Ovary (tissue), 10 donors: ENCODE measurements at places on chromosomes 4 and X. TPM values are rescaled to one million over a fixed set of nuclear protein-coding genes. Genes with fewer than 3 reads are reported as not detected.

DKK2 gene
- 0.60 TPM for total RNA-seq

POU3F4 gene
- 0.08 TPM for total RNA-seq

DTHD1 gene
- 0.99 TPM for total RNA-seq

ABCG2 gene
- 6.4 TPM for total RNA-seq

TMSB15A gene
- 2.7 TPM for total RNA-seq

SPATA4 gene
- not detected for total RNA-seq

F8 gene
- total RNA-seq = 15.5 TPM

- H3K4me1 ChIP-seq = no peaks in the 10 kb centered on the region
- no peaks in the 10 kb centered on the region for H3K36me3 ChIP-seq
- peak overlapping the region; percentile 74 for H3K4me3 ChIP-seq
- DNase-seq = peak; percentile 14
Observed at GRCh38 chrX:119236623-119237561, 807 bp downstream of the PGRMC1 start.

GRCh38 chr4:80463509-80463908 is 128.0 kb downstream of the CFAP299 start:
- H3K4me1 ChIP-seq = peaks cover 5% of the 10 kb centered on the region
- H3K27ac ChIP-seq = no peak overlapping the region
- no peak overlapping the region for H3K4me3 ChIP-seq
- H3K27me3 ChIP-seq = no peaks in the 10 kb centered on the region
- H3K36me3 ChIP-seq = no peaks in the 10 kb centered on the region

DNA sequence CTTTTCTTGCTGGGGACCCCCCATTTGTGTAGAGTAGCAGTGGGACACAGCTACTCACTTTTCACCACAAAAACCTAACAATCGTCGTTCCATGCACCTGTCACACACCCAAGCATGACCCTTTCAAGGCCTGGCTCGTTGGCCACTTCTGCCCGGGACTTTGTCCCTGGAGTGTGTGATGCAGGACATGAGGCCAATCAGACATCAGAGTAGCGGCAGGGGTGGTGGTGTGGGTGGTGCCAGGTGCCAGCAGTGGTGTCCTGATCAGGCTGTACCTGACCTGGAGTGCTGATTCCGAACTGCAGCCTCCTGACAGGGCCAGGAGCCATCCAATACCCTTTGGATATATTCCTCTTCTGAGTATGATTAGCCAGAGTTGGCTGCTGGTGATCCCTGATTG is 23.1 kb upstream of the PROM1 start:
- DNase-seq = no peak
- no peaks in the 10 kb centered on the region for H3K4me1 ChIP-seq
- no peak overlapping the region for H3K27ac ChIP-seq

DNA sequence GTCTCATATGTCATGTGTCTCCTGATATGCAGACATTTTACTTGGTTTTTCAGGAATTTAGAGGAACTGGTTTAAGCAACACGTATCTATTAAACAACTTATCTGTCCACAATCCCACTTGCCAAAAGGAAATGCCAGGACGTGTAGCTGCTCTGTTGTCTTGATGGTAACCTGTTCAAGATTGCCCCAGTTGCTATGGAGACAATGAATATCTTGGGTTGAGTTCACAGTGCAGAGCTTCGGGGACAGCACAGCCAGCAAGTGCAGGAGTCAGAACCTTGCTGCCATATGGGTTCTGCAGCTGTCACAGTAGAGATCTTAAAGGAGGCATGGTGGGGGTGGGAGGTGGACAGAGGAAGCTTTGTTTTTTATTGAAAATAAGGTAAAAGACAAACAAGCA is 28.7 kb upstream of the FAM9B start:
- no peak for DNase-seq
- no peaks in the 10 kb centered on the region for H3K27me3 ChIP-seq
- H3K4me3 ChIP-seq = no peak overlapping the region

DNA sequence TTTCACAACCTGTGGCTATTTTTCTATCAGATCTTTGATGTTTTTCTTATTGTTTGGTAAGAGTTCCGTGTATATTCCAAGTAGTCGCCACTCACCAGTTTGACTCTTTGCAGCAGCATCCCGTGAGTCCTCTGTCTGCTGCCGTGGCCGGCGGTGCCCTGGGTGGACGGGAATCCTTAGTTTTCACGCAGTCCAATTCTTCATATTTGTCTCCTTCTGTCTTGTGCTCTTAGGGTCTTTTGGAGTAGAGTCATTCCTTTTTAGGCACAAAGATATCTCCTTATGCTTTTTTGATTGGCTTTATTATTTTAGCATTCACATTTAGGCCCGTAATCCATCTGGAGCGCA is 94.9 kb upstream of the MSX1 start:
- no peak overlapping the region for H3K27ac ChIP-seq
- no peak for DNase-seq
- no peaks in the 10 kb centered on the region for H3K4me1 ChIP-seq
- H3K36me3 ChIP-seq = no peaks in the 10 kb centered on the region
- H3K27me3 ChIP-seq = no peaks in the 10 kb centered on the region
- H3K4me3 ChIP-seq = no peak overlapping the region

DNA sequence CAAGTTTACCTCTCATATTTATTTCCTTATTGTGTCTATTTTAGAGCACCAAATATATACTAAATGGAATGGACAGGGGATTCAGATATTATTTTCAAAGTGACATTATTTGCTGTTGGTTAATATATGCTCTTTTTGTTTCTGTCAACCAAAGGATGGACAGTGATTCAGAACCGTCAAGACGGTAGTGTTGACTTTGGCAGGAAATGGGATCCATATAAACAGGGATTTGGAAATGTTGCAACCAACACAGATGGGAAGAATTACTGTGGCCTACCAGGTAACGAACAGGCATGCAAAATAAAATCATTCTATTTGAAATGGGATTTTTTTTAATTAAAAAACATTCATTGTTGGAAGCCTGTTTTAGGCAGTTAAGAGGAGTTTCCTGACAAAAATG is 6.2 kb downstream of the FGB start:
- no peak overlapping the region for H3K4me3 ChIP-seq
- DNase-seq = no peak
- no peaks in the 10 kb centered on the region for H3K27me3 ChIP-seq
- no peaks in the 10 kb centered on the region for H3K4me1 ChIP-seq
- no peak overlapping the region for H3K27ac ChIP-seq

DNA sequence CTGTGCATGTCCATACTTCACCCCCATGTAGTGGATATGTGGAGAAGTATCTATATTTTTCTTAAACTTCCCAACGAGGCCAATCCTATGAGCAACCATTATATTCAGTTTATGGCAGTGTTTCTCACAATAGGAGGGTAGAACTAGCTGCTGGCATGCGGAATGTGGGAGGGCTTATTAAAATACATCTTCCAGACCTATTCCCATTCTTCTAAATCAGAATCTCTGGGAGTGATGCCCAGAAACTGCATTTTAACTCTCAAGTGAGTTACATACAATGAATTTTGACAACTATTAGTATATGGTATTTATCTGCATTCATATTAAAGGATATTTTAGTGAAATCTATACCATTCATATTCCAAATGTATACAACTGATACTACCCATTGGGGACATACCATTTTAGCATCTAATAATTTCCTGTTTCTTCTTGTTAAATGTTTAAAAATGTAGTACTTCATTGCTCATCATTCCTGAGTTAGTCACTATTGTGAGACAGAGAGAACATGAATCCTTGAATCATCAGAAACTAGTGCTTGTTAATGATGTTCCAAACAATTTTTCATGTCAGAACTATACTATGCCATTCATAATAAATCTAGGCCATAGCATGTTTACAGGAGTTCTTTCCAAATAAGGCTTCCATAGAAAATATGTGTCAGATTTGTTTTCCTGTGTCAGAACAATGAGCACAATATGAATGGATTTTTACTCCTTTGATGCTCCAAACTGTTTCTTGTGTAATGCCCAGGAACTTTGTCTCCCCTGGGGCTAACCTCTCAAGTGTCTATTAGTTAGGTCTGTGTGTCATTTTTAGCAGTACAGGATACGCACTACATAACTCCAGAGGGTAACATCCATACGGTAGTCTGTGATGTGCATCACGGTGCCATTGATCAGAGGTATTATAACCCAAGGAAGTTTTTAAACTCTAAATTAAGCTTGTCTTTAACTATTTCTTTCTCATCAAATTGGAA is 198.8 kb upstream of the BMP3 start:
- no peak overlapping the region for H3K27ac ChIP-seq
- H3K4me3 ChIP-seq = no peak overlapping the region

- no peak overlapping the region for H3K27ac ChIP-seq
- no peak overlapping the region for H3K4me3 ChIP-seq
- peaks cover 3% of the 10 kb centered on the region for H3K27me3 ChIP-seq
- DNase-seq = no peak
Observed at GRCh38 chr4:169398316-169398715, 127.6 kb upstream of the SH3RF1 start.

GRCh38 chr4:76354517-76355473 is 48.3 kb downstream of the STBD1 start:
- H3K4me3 ChIP-seq = no peak overlapping the region
- H3K27ac ChIP-seq = no peak overlapping the region
- no peaks in the 10 kb centered on the region for H3K27me3 ChIP-seq
- H3K36me3 ChIP-seq = no peaks in the 10 kb centered on the region

DNA sequence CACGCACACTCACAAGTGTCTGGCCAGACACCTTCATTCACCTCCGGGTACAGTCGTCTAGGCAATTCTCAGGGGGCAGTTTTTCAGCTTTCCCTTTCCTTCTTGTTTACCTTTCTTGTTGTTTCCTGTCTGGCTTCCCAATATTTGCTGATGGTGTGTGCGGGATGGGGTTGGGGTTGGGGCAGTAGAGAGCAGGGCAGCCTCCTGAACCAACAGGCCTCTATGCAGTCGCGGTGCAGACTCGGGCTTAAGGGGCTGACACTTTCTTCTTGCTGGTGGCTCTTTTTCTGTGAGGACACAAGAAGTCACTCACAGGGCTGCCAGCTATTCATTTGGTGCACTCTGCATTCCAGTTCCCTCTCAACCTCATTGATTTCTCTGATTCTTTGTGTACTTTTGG is 56.4 kb downstream of the NBDY start:
- H3K27ac ChIP-seq = no peak overlapping the region
- H3K27me3 ChIP-seq = no peaks in the 10 kb centered on the region
- no peak overlapping the region for H3K4me3 ChIP-seq
- peaks cover 1% of the 10 kb centered on the region for H3K4me1 ChIP-seq
- H3K36me3 ChIP-seq = no peaks in the 10 kb centered on the region
- DNase-seq = no peak

GRCh38 chrX:30971774-30972603 is 82.9 kb upstream of the TAB3 start:
- no peak overlapping the region for H3K27ac ChIP-seq
- H3K36me3 ChIP-seq = no peaks in the 10 kb centered on the region
- H3K4me3 ChIP-seq = peak overlapping the region; percentile 14
- no peak for DNase-seq
- no peaks in the 10 kb centered on the region for H3K27me3 ChIP-seq
- no peaks in the 10 kb centered on the region for H3K4me1 ChIP-seq

DNA sequence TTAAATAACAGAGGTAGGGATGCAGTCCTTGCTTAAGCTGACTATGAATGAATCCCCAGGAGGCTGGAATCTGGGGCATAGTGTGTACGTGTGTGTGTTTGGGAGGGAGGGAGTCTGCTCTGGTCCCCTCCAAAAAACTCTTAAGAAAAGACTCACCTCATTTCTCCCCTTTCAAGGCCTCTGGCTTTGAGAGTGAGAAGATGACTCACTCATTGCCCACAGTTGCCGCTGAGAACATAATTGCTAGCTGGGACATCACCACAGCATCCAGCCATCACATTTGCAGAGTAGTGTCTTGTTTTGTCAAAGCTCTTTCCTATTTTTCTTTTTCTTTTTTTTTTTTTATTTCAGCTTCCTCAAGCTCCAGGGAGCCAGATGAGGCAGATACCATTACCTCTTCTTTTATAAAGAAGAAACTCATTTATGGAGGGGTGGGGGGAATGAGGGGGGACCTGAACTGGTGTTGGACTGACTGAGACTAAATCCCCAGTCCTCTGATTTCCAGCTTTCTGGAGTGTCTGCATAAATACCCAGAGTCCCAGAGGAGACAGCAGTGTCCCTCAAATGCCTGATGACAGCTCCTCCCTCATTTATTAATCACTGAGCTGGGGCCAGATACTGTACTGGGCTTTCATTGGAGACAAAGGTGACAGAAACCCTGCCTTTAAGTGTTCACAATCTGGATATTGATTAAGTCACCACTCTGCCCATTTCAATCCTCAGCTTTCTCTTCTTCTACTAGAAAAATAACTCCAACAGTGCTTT is 61.9 kb upstream of the LAS1L start:
- no peak for DNase-seq
- H3K4me1 ChIP-seq = no peaks in the 10 kb centered on the region
- H3K4me3 ChIP-seq = no peak overlapping the region
- H3K27me3 ChIP-seq = no peaks in the 10 kb centered on the region
- H3K27ac ChIP-seq = peak overlapping the region; percentile 51
